ENCODE measurements at places on chromosomes 2 and 18.

DNA sequence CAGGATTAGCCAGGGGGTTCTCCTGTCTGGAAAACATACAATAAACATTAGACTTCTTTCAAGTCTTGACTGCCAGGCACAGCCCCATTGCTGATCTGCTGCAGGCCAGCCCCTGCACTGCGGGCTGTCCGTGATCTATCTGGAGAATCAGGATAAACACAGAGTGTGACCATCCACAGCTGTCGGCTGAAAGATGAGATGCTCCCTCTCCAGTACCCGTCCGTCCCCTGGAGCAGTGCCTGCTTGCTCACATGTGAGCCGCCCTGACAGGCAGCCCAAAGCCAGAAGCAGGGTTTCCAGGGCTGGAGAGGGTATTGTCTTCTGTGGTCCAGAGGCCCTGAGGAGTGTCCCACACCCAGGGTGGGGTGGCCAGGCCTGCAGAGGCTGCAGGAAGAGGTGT lies 46.1 kb upstream of the FOSL2 start:
- H3K27ac ChIP-seq, result peak overlapping the region; percentile 82
- no peak overlapping the region for H3K4me3 ChIP-seq
- no peaks in the 10 kb centered on the region for H3K36me3 ChIP-seq
- no peaks in the 10 kb centered on the region for H3K27me3 ChIP-seq
- DNase-seq, result no peak

DNA sequence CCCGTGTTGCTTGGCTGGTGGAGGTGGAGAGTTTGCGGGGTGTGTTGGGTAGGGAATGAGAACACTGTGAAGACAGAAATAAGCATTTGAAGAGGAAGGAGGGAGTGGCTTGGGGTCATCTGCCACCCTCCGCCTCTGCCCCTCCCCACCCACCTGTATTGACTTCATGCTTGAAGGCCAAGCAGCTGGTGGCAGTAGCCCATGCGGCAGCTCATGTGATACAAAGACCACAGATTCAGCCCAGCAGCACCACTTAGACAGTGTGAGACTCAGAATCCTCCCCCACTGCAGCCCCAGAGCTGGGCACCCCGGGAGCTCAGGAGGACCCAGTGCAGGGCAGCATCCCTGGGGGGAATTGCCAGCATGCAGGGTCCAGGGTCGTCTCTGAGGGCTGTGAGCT lies 15.4 kb downstream of the NPPC start:
- H3K4me3 ChIP-seq, result no peak overlapping the region
- H3K27ac ChIP-seq, result no peak overlapping the region
- H3K27me3 ChIP-seq, result peaks cover 27% of the 10 kb centered on the region

DNA sequence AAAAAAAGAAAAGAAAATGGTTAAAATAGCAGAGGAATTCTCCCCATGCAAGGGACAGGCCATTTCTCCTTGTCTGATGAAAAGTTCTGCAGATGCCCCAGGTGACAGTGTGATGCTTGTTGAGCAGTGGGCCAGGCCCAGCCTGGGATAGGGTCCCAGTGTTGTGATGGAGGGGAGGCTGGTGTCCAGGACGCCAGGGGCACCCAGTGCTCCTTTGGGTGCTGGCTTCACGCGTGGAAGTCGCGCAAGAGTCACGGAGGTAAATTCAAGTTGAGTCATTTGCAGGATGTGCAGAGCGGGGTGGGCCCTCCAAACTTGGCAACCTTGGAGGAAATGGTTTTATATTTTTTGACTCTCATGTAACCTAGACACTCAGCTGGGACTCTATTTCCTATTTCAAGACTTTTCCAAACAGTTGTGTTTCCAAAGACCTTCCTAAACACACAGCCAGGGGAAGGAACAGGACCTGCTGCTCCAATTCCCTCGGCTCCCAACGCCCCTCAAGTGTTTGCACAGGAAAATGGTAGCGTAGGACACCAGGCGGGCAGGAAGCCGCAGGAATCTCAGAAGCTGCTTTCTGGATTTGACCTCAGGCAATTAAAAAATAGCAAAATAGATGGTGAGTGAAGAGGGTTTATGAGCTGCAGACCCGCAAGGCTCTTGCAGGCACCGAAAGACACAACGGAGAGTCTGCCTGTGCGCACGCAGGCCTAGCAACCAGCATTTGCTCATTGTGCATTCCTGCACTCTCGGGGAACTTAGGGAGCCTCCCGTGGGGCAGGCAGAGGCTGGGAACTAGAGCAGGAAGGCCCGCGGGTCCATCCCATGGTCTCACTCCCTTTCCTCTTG lies 107.1 kb upstream of the ODC1 start:
- DNase-seq, result no peak
- no peaks in the 10 kb centered on the region for H3K36me3 ChIP-seq
- H3K27me3 ChIP-seq, result no peaks in the 10 kb centered on the region
- H3K4me3 ChIP-seq, result no peak overlapping the region
- H3K4me1 ChIP-seq, result peaks cover 3% of the 10 kb centered on the region

DNA sequence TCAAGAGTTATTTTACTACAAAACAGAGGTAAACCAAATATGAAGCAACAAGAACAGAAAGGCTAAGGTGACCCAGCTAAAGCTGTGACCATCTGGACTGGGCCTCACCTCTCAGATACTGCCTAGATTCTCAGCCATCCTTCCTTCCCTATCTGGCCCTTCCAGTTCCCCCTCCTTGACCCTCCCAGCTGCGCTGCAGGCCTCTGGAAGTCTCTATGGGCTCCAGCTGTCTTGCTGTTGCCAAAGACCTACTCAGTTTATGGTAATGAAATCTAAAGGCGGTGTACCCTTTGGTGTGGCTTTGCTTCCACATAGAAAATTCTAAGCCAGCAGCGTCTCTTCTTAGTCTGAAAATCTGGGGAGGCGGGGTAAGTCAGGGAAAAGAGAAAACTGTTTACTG lies 55.7 kb downstream of the ARHGEF33 start:
- H3K4me1 ChIP-seq, result peaks cover 3% of the 10 kb centered on the region
- DNase-seq, result no peak
- no peaks in the 10 kb centered on the region for H3K36me3 ChIP-seq
- H3K4me3 ChIP-seq, result no peak overlapping the region
- H3K27me3 ChIP-seq, result peaks cover 4% of the 10 kb centered on the region

DNA sequence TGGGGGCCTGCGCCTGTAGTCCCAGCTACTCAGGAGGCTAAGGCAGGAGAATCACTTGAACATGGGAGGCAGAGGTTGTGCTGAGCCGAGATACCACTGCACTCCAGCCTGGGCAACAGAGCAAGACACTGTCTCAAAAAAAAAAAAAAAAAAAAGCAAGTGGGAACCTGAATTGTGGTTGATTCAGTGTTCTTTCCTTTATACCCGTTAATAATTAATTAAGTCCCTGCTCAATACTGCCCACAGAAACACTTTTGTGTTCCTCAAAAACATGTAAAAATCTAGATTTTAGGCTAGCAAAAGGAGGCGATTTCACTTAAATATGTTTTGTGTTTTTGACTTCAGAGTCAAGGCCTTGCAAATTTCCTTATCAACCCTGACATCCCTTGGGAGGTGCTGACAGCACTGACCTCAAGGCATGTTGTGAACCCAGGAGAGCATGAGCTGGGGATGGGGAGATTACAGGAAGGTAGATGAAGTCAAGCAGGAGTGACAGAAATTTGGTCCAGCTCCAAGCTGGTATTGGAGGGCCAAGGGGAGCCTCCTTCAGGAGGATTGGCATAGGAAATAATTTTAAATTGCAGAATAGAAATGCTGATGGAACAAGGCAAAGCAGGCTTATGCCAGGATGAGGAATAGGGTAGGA lies 89.0 kb upstream of the PNPT1 start:
- peaks cover 6% of the 10 kb centered on the region for H3K4me1 ChIP-seq
- no peak overlapping the region for H3K27ac ChIP-seq
- peaks cover 9% of the 10 kb centered on the region for H3K27me3 ChIP-seq
- no peaks in the 10 kb centered on the region for H3K36me3 ChIP-seq
- no peak overlapping the region for H3K4me3 ChIP-seq

DNA sequence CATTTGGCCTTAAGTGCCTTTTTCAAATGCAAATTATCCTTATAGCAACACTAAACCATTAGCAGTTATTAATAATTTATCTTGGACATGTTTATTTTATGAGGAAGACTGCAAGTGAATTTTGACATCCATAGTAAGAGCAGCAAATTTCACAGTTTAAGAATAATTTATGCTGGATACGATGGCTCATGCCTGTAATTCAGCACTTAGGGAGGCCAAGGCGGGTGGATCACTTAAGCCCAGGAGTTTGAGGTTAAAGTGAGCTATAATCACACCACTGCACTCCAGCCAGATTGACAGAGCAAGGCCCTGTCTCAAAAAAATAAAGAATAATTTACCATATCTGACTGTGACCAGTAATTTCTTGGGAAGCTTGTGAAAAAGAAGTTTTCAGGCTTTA lies 286.2 kb downstream of the TMX3 start:
- no peaks in the 10 kb centered on the region for H3K36me3 ChIP-seq
- no peak for DNase-seq
- H3K27me3 ChIP-seq, result no peaks in the 10 kb centered on the region
- no peak overlapping the region for H3K4me3 ChIP-seq
- peak overlapping the region; percentile 15 for H3K27ac ChIP-seq

GRCh38 chr2:2018713-2019410 lies 274.5 kb upstream of the PXDN start:
- H3K4me1 ChIP-seq, result peaks cover 7% of the 10 kb centered on the region
- H3K27ac ChIP-seq, result no peak overlapping the region
- H3K4me3 ChIP-seq, result no peak overlapping the region
- H3K36me3 ChIP-seq, result no peaks in the 10 kb centered on the region

- no peaks in the 10 kb centered on the region for H3K36me3 ChIP-seq
- no peak overlapping the region for H3K4me3 ChIP-seq
- no peaks in the 10 kb centered on the region for H3K27me3 ChIP-seq
- DNase-seq, result no peak
Observed at GRCh38 chr2:175342085-175342484, 160.6 kb upstream of the ATP5MC3 start.

DNA sequence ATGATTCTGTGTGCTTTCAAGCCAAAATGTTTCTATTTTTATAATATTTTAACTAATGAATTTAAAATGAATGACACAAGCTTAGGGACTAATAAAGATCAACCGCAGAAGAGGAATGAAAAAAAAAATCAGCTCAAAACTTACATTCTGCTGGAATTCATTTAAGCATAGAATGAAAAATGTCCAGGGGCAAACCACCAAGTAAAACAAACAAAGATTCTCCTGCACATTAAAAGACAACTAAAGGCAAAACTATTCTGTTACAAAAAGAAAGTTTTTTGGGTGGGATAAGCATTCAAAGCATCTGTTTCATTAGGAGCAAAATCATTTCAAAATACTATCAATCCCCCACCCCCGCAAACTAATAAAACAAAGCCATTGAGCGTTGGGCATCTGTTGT lies 99.3 kb upstream of the SOX11 start:
- no peaks in the 10 kb centered on the region for H3K36me3 ChIP-seq
- peaks cover 33% of the 10 kb centered on the region for H3K4me1 ChIP-seq
- no peak for DNase-seq
- H3K27ac ChIP-seq, result peak overlapping the region; percentile 55
- no peak overlapping the region for H3K4me3 ChIP-seq

DNA sequence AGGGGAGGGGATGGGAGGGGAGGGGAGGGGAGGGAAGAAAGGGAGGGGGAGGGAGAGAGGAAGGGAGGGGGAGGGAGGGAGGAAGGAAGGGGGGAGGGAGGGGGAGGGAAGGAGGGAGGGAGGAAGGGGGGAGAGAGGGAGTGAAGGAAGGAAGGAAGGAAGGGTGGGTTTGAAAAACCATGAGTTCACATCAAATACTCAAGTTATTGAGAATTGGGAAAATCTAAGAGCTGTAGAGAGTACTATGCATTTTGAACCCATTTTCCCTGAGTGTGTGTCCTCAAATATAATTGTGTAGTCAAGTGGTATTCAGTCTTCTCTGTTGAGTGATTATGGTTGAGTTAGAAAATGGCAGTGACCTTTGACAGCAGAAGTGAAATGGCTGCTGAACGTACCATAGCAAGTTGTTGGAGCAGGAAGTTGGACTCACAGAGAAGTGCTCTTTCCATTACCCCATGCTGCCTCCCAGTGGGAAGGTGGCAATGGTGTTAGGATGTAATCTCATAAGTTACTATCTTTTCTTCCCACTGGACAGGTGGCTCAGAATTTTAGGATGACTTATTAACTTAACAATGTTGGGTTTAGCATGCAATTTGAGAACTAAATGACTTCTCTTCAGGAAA lies 214.6 kb downstream of the SETBP1 start:
- no peak overlapping the region for H3K4me3 ChIP-seq
- peaks cover 34% of the 10 kb centered on the region for H3K4me1 ChIP-seq
- no peaks in the 10 kb centered on the region for H3K27me3 ChIP-seq
- no peak overlapping the region for H3K27ac ChIP-seq

DNA sequence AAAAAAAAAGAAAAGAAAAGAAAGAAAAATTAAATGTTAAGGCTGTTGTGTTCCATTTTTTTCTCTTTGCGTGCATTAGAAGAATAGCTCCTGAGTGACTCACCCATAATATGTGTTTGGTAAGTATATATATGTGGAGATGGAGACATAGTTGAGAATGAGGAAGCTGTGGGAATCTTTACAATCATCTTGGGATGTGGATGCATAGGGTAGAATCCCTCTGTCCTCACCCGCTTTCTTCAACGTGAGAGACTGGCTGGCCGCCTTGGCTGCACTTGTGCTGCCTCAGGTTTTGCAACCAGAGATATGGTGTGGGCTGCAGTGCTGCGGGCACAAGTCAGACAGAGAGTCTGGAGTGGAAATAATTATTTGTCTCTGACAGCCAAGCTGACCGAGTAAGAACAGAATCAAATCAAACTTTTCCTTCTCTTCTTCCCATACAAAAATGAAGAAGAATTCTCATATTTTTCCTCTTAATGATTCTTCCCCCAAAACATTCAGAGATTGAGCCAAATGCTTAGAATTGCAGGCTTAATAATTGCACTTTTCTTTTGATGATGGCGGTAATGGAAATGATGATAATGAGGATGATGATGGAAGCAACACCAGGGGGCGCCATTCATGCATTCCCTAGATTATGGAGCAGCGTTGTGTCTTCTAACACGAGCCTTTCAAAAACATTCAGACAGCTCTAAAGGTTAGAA lies 48.5 kb downstream of the SERPINB7 start:
- no peak overlapping the region for H3K4me3 ChIP-seq
- DNase-seq, result no peak
- peaks cover 22% of the 10 kb centered on the region for H3K27me3 ChIP-seq
- H3K27ac ChIP-seq, result no peak overlapping the region
- H3K36me3 ChIP-seq, result no peaks in the 10 kb centered on the region

- no peak overlapping the region for H3K27ac ChIP-seq
- H3K27me3 ChIP-seq, result no peaks in the 10 kb centered on the region
- H3K4me3 ChIP-seq, result no peak overlapping the region
- peaks cover 53% of the 10 kb centered on the region for H3K36me3 ChIP-seq
- no peak for DNase-seq
Observed at GRCh38 chr2:69353360-69353759, 33.7 kb downstream of the GFPT1 start.

- peaks cover 18% of the 10 kb centered on the region for H3K27me3 ChIP-seq
- H3K4me1 ChIP-seq, result no peaks in the 10 kb centered on the region
- no peaks in the 10 kb centered on the region for H3K36me3 ChIP-seq
- no peak overlapping the region for H3K4me3 ChIP-seq
Observed at GRCh38 chr2:113098041-113098440, 29.4 kb upstream of the IL1RN start.

DNA sequence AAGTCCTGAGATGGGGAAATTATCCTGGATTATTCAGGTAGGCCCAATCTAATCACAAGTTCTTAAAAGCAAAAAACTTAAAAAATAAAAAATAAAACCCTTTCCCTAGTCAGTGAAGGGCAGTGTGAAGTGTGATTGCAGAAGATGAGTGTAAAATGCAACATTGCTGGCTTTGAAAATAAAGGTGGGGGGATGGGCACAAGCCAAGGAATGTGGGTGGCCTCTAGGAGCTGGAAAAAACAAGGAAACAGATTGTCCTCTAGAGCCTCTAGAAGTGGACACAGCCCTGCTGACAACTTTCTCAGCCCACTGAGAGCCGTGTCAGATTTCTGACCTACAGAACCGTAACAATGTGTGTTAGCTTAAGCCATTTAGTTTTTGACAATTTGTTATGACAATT lies 184.3 kb upstream of the HNRNPA3 start:
- no peaks in the 10 kb centered on the region for H3K4me1 ChIP-seq
- H3K36me3 ChIP-seq, result no peaks in the 10 kb centered on the region
- H3K4me3 ChIP-seq, result no peak overlapping the region

All from osteocyte (in vitro differentiated cells).